ENCODE measurements at places on chromosomes 16 and 17.

DNA sequence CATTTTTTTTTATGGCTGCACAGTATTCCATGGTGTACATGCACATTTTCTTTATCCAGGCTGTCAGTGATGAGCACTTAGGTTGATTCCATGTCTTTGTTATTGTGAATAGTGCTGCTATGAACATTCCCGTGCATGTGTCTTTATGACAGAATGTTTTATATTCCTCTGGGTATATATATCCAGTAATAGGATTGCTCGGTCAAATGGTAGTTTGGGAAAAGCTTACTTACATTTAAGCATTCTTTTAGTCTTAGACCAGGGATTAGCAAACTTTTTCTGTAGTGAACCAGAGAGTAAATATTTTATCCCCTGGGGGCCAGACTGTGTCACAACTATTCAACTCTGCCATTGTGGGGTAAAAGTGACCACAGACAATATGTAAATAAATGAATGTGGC lies 40.2 kb downstream of the MED13 start:
- DNase-seq = no peak

- DNase-seq = no peak
Observed at GRCh38 chr17:50060951-50061712, 5.2 kb downstream of the ITGA3 start.

DNA sequence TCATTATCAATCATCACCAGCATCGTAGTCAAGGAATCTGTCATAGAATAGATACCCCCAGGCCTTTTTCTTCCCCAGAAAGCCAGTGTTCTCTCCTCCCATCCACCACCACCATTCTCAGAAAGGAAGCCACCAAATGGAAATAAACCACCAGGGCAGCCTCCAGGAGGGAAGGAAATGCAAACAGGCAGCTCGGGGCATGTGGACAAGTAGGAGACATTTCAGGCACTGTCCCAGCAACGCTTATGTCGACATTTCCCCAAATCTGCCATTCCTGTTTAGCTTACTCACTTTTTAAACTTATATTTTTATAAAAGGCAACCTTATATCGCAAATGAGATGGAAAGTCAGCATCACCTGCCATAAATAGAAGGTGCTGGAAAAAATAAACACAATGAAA lies 15.8 kb downstream of the EMP2 start:
- no peak for DNase-seq

DNA sequence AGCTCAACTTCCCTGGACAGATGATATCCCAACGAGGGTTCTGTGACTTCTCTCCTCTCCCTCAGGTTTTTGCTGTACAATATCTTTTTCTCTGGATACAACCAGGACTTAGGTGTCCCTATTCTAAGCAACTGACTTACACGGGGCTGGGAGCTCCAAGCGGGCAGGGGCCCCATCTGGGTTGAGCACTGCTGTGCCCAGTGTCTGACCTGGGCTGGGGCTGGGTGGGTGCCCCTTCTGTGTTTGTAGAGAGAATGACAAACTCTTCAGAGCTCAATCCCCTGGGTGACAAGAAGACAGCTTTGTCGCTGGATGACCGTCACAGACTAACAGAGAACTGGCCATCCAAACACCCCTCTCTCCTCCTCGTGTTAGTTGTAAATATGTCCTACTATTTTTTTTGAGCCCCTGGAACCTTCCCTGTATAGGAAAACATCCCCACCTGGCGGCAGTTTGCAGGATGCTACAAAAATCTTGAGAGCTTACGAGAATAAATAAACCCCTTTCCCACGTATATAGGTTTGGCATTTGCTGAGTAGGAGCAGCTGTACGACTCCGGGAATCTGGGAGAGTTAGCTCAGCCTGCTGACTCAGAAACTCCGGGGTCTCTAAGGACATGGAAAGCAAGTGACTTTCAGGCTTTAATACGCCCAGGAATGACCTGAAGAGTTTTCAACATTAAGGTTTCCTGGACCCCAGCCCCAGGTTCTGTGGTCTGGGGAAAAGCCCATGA lies 23.7 kb upstream of the RCVRN start:
- DNase-seq = no peak

- DNase-seq = no peak
Observed at GRCh38 chr17:17420082-17420481, 56.7 kb upstream of the MED9 start.

GRCh38 chr16:53055541-53056391 lies 975 bp downstream of the CHD9 start:
- peak; percentile 12 for DNase-seq

DNA sequence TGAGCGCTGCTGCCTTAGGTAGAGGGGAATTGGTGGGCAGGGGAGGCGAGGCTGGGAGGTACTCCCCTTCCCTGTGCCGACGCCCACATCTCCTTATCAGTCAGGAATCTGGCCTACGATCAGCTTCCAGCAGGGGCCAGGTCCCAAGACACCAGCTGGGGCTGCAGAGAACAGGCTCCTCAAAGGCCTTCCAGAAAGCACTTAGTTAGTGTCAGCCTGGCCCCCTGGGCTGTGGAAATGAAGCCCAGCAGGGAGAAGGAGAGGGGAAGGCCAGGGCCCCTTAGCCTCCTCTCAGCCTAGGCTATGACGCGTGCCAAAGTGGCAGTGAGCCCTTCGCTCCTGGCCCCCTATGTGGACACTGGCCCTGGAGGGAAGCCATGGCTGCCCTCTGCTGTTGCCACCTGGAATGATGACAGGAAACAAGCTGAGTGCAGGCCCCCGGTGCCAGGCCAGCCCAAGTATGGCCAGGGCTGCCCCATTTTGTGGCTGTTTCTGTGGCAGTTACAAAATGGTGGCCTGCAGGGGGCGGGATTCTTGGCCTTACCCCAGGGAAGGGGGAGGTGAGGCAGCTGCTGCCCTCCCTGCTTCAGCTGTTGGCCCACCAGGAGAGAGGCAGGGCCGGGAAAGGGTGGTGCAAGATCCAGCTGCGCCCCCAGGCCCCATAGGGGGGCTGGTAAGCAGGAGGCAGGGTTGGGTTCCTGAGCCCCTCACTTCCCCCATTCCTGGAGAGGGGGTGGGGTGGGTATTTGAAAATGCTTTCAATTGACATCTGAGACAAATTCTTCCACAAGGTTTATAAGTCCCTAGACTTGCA lies 11.3 kb downstream of the TBX4 start:
- DNase-seq = no peak

DNA sequence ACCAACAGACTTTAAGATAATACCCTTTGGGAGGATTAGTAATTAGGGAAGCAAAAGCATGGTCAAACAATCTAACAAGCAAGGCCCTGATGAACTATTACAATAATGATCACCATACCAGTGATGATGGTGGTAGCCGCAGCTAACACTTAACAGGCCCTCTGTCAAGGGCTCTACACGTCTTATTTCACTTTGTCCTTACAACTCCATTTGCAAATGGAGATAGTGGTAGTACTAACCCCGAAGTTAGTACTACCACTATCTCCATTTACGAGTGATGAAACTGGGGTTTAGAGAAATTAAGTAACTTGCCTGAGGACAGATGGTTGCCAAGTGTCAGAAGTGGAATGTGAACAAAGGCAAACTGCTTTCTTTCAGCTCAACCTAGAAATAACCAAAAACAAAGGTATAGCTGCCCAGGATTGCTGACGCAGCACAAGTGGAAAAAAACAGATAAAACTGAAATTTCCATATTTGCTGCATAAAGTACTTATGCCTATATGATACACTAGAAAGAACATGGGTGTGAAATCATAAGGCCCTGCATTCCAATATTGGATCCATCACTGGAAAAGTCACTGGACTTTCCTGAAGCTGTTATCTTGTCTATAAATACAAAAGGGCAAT lies 24.6 kb downstream of the CEP112 start:
- DNase-seq = no peak

DNA sequence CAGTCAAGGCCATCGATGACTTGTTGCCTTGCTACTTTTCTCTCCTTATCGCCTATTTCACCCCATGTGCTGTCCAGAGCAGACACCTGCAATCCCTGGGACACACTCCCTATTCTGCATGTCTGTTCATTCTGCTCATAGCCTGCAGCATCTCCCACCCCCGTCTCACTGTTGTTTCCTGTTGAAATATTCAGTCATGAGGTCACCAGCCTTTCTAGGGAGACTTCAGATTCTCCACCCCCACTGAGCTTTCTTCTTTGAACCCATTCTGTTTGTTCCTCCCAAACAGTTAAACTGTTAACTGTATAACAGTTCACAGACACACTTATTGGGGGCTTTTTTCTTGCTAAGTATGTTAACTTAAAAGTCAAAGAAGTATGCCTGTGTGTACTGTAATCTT lies 94.4 kb downstream of the AATF start:
- no peak for DNase-seq

GRCh38 chr17:6098050-6098822 lies 28.1 kb downstream of the WSCD1 start:
- no peak for DNase-seq

DNA sequence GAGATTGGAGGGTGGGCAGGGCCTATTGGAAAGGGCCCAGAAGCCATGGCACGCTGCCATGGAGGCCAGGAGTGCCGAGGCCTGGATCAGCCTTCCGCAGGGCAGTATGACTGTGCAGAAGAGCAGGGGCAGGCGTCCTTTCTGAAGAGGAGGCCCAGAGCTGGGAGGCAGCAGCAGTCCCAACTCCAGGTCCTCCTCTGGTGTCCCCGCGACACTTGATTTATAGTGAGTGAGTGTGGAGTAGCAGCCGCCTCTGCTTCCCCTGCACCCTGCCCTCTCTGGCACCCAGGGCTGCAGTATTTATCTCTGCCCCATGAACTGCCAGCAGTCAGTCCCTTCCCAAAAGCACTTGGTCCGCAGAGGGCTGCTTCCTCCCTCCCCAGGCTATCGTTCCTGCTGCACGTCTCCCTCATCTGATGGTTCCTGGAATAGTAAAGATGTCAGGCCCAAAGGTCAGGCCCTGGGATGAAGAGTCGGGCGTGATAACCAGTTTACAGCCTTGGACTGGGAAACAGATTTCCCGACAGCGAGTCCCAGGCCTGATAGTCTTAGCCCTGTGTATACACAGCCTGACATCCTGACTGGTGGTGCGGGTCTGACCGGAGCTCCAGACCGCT lies 32.9 kb downstream of the PGS1 start:
- DNase-seq = no peak

DNA sequence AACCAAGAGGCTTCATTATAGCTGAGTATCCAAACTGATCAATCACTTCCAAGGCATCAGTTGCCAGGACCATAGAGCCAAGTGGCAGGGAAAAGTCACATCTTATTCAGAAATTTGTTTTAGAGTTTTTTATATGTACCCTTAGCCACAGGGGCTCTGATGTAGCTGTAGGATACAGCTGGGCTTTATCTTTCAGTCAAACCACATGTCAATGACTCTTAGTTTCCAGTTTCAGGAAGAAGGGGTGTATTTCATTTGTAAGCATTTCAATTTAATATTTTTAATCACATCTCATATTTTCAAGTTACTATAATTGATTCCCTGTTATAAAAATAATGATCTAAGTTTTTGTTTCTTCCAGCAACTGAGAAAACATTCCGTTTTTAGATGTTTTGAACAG lies 2.9 kb upstream of the FLCN start:
- peak; percentile 49 for DNase-seq

GRCh38 chr17:8405499-8406016 lies 7.9 kb upstream of the RNF222 start:
- no peak for DNase-seq

GRCh38 chr17:73667181-73667959 lies 23.1 kb upstream of the SDK2 start:
- DNase-seq = peak; percentile 17

DNA sequence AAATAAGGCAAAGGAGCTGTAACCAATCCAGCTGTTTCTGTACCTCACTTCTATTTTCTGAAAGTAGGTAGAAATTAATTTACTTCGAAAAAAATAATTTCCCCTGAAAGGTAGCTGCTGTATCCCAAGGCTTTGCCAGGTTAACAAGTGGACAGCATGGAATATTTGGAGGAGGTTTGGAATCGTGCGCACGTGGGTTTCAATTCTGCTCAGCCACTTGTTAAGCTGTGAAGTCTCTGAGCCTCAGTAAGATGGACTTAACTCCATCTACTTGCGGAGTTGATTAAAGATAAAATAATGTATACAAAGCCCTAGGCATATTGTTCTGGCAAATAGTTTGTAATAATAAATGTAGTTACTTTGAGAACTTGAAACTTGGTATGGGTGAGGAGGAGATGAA lies 57.4 kb upstream of the LGALS9 start:
- DNase-seq = no peak

- DNase-seq = no peak
Observed at GRCh38 chr16:88363239-88363891, 19.4 kb upstream of the ZNF469 start.

GRCh38 chr16:86730597-86730996 lies 152.2 kb downstream of the FOXL1 start:
- DNase-seq = no peak

GRCh38 chr16:88346680-88347505 lies 35.9 kb upstream of the ZNF469 start:
- DNase-seq = no peak

DNA sequence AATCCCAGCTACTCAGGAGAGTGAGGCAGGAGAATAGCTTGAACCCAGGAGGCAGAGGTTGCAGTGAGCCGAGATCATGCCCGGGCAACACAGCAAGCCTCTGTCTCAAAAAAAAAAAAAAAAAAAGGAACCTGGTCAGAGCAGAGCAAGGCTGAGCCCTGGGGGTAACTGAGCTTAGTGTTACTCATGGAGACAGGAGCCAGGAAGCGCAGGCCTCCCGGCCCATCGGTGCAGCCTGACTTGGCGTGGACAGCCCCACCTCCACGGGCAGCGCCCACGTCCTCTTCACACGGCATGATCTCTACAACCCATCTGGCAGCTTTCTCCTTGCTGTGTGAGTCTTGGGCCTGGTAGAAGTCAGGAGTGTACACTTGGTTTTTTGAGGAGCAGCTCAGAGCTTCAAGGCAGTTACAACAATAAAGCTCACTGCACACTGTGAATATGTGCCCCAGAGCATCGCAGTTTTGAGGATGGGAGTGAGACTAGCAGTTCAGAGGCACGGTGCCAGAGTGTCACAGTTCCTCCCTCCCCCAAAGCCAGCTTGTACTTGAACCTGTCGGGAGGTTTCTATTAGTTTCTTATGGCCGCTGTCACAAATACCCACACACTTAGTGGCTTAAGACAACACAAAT lies 129.9 kb downstream of the RAP1GAP2 start:
- peak; percentile 51 for DNase-seq

- DNase-seq = no peak
Observed at GRCh38 chr16:46650254-46650623, 29.1 kb upstream of the SHCBP1 start.

DNA sequence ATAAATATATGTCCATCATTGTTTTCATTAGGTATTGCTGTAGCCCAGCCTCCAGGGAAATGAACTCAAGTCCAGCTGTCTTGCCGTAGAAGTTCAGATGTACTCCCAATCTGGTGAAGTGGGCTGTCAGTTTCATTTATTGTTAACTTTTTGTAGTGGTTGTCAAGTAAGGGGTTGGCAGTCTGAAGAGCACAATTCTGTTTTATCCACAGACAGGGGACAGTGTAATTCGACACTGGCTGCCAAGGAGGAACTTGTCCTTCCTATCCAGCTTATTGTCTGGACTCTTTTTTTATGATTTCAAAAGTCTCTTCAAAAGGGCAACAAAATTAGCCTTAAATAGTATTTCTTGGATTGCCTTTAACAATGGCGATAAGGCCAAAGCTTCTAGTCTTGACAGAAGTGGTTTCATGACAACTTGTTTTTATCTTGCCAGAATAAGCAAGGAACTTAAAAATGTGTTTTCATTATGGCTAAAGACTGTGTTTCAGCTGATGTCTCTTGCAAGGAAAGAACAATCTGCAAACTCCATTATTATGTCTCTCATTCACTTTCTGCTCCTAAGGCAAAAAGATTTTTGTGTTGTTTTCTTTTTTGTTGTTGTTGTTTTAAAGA lies 73.9 kb upstream of the TANC2 start:
- no peak for DNase-seq

- DNase-seq = no peak
Observed at GRCh38 chr17:75913537-75914210, 9.0 kb upstream of the MRPL38 start.

- no peak for DNase-seq
Observed at GRCh38 chr16:60741810-60742209, 1294.4 kb downstream of the CDH8 start.
